GM12892 (cell line): ENCODE measurements at places on chromosomes 7 and 10.

- DNase-seq: no peak
These were observed 140.7 kb upstream of the AGK start for GRCh38 chr7:141410353-141411000.

- DNase-seq: no peak
These were observed 68.0 kb upstream of the PAX2 start for GRCh38 chr10:100677290-100677945.

GRCh38 chr7:74388880-74389415 lies 64.8 kb upstream of the GTF2IRD1 start:
- no peak for DNase-seq

GRCh38 chr7:69800495-69800894 lies 202.2 kb downstream of the AUTS2 start:
- no peak for DNase-seq

- DNase-seq: no peak
These were observed 240.3 kb upstream of the KAT6B start for GRCh38 chr10:74586088-74586585.

DNA sequence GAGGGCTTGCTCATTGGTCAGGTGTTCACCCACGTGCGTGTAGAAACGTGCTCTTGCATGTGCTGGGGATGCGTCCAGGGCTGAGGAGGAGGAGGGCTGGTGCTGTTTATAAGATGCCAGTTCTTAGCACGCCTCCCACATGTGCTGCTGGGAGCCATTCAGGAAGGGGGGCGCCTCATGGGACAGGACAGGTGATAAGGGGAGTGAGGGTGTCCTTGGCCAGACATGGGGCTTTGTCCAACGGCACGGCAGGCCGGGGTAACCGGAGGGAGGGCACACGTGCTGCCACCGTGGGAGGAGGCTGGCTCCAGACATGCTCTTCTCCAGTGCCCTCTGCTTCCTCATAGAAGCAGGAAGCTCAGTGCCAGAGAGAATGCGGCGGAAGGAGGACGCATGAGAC lies 150.0 kb downstream of the ZMYND11 start:
- DNase-seq: no peak

- DNase-seq: no peak
These were observed 71.5 kb downstream of the WAPL start for GRCh38 chr10:86449926-86450558.

DNA sequence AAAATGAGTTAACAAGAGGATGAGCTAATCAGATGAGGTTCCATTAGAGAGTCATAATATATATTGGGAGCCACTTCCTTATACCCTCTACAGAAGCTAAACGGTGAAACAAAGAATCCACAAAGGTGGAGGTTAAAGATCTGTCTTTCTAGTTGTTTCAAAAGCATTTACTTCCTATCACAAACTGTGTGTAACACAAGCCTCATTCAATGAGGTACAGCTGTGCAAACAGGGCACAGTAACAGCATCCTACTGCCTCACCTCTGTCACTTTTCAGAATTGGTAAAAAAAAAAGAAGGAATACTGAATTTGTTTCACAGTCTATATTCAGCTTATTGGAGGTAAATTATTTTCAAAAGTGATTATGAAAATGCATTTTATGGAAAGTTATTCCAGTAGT lies 128.7 kb downstream of the AGMO start:
- no peak for DNase-seq
